Fibroblast of lung (primary cell): ENCODE measurements at places on chromosomes 3 and 15. TPM values are rescaled to one million over a fixed set of nuclear protein-coding genes. Genes with fewer than 3 reads are reported as not detected.

MUC4 gene
- total RNA-seq, result not detected in 2 replicates

GNAT1 gene
- total RNA-seq, result not detected in 2 replicates

C3orf22 gene
- not detected in 2 replicates for total RNA-seq

CHRD gene
- total RNA-seq, result 1.3 and 4.8 TPM in 2 replicates

SLC6A11 gene
- total RNA-seq, result not detected in 2 replicates

DNAJA4 gene
- 4.1 and 7.9 TPM in 2 replicates for total RNA-seq

TOMM70 gene
- 50.8 and 56.1 TPM in 2 replicates for total RNA-seq

CLEC3B gene
- total RNA-seq, result 20.0 and 56.3 TPM in 2 replicates

CHRM5 gene
- total RNA-seq, result not detected in 2 replicates

OXSM gene
- 9.5 and 9.9 TPM in 2 replicates for total RNA-seq

NRROS gene
- under 0.01 and 0.33 TPM in 2 replicates for total RNA-seq

IGSF10 gene
- total RNA-seq, result 45.9 and 55.0 TPM in 2 replicates

USP8 gene
- total RNA-seq, result 37.8 and 52.2 TPM in 2 replicates

TMEM42 gene
- total RNA-seq, result 17.2 and 25.3 TPM in 2 replicates

C3orf49 gene
- not detected in 2 replicates for total RNA-seq

OSBPL10 gene
- total RNA-seq, result 3.6 and 7.1 TPM in 2 replicates

FAM107A gene
- under 0.01 TPM in 2 replicates for total RNA-seq

C3orf20 gene
- total RNA-seq, result not detected in 2 replicates

GOLGA8K gene
- total RNA-seq, result under 0.01 and 0.17 TPM in 2 replicates

TCF12 gene
- total RNA-seq, result 125 and 232 TPM in 2 replicates

ST3GAL6 gene
- 2.6 and 4.1 TPM in 2 replicates for total RNA-seq

LRTM1 gene
- total RNA-seq, result not detected in 2 replicates

TRIM42 gene
- total RNA-seq, result not detected in 2 replicates

ZBTB20 gene
- total RNA-seq, result 13.4 and 22.5 TPM in 2 replicates

KCNAB1 gene
- 0.26 and 0.33 TPM in 2 replicates for total RNA-seq

LXN gene
- total RNA-seq, result 168 and 495 TPM in 2 replicates

SCAMP5 gene
- total RNA-seq, result 0.50 and 1.5 TPM in 2 replicates

EPHB1 gene
- total RNA-seq, result 0.50 TPM in 1 of 2 replicates, not detected in the other

ASB14 gene
- total RNA-seq, result not detected in 2 replicates

TNFSF10 gene
- total RNA-seq, result 1.5 and 4.3 TPM in 2 replicates

ADGRG7 gene
- not detected in 2 replicates for total RNA-seq

SEC61A1 gene
- 228 and 398 TPM in 2 replicates for total RNA-seq

GPR27 gene
- under 0.01 TPM in 1 of 2 replicates, not detected in the other for total RNA-seq

NLGN1 gene
- 2.1 TPM in 2 replicates for total RNA-seq

SCAANT1 gene
- 1.7 TPM in 1 of 2 replicates, not detected in the other for total RNA-seq

ABTB1 gene
- 8.2 and 15.5 TPM in 2 replicates for total RNA-seq

ALDH1L1 gene
- not detected in 2 replicates for total RNA-seq

PSMD6 gene
- 71.7 and 79.1 TPM in 2 replicates for total RNA-seq

LTF gene
- total RNA-seq, result not detected in 2 replicates

UACA gene
- total RNA-seq, result 107 and 187 TPM in 2 replicates

CCR2 gene
- total RNA-seq, result under 0.01 TPM in 1 of 2 replicates, not detected in the other

CEP70 gene
- total RNA-seq, result 32.4 and 47.9 TPM in 2 replicates

HPS3 gene
- total RNA-seq, result 27.0 and 33.4 TPM in 2 replicates

GUCA1C gene
- not detected in 2 replicates for total RNA-seq

RHCG gene
- total RNA-seq, result under 0.01 TPM in 1 of 2 replicates, not detected in the other
